ENCODE measurements at places on chromosomes 13 and 19. TPM values are rescaled to one million over a fixed set of nuclear protein-coding genes. Genes with fewer than 3 reads are reported as not detected.

DNA sequence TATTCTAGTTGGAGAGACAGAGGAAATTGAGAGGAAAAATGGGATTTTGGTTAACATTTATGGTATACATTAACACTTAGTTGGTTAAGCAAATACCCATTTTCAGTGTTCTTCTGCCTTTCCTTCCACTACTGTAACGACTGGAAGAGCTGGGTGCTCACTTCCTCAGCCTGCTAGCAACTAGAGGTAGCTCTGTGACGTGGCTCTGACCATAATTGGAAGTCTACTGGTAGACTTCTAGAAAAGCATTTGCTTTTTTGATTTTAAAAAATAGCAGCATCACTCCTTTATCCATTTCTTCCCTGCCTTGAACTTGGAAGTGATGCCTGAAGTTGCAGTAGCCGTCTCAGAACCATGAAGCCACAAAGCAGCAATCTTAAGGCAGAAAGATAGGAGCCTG is 15.9 kb downstream of the NHLRC3 start:
- no peaks in the 10 kb centered on the region for H3K27me3 ChIP-seq
- no peak overlapping the region for H3K4me3 ChIP-seq

GRCh38 chr13:27024776-27025492 is 146.7 kb downstream of the USP12 start:
- no peak overlapping the region for H3K27ac ChIP-seq
- no peak overlapping the region for H3K4me3 ChIP-seq
- no peaks in the 10 kb centered on the region for H3K4me1 ChIP-seq
- no peaks in the 10 kb centered on the region for H3K36me3 ChIP-seq

- no peak overlapping the region for H3K4me3 ChIP-seq
- H3K27ac ChIP-seq: no peak overlapping the region
- no peaks in the 10 kb centered on the region for H3K27me3 ChIP-seq
- H3K36me3 ChIP-seq: no peaks in the 10 kb centered on the region
Observed at GRCh38 chr19:17576758-17577456, 21.5 kb downstream of the COLGALT1 start.

- DNase-seq: no peak
- no peaks in the 10 kb centered on the region for H3K4me1 ChIP-seq
- no peak overlapping the region for H3K4me3 ChIP-seq
Observed at GRCh38 chr19:15457701-15458484, 6.5 kb downstream of the RASAL3 start.

GRCh38 chr19:17479325-17479791 is 9.0 kb downstream of the SLC27A1 start:
- H3K4me1 ChIP-seq: no peaks in the 10 kb centered on the region
- no peaks in the 10 kb centered on the region for H3K27me3 ChIP-seq
- no peak overlapping the region for H3K27ac ChIP-seq
- no peaks in the 10 kb centered on the region for H3K36me3 ChIP-seq

GRCh38 chr13:78105656-78106055 is 187.0 kb upstream of the EDNRB start:
- H3K36me3 ChIP-seq: no peaks in the 10 kb centered on the region
- H3K4me1 ChIP-seq: no peaks in the 10 kb centered on the region
- H3K27me3 ChIP-seq: no peaks in the 10 kb centered on the region
- no peak overlapping the region for H3K4me3 ChIP-seq
- DNase-seq: no peak
- H3K27ac ChIP-seq: no peak overlapping the region

DNA sequence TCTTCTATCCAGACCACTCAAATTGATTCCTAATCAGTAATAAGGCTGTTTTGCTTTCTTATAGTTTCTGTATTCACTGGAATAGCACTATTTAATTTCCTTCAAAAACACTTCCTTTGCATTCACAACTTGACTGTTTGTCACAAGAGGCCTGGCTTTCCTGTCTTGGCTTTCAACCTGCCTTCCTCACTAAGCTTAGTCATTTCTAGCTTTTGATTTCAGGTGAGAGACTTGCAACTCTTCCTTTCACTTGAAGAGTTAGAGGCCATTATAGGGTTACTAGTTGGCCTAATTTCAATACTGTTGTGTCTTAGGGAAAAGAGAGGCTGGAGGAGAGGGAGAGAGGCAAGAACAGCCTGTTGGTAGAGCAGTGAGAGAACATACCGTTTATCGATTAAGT is 47.0 kb downstream of the SACS start:
- no peak for DNase-seq
- H3K4me1 ChIP-seq: no peaks in the 10 kb centered on the region
- no peak overlapping the region for H3K27ac ChIP-seq
- no peak overlapping the region for H3K4me3 ChIP-seq
- no peaks in the 10 kb centered on the region for H3K36me3 ChIP-seq

DNA sequence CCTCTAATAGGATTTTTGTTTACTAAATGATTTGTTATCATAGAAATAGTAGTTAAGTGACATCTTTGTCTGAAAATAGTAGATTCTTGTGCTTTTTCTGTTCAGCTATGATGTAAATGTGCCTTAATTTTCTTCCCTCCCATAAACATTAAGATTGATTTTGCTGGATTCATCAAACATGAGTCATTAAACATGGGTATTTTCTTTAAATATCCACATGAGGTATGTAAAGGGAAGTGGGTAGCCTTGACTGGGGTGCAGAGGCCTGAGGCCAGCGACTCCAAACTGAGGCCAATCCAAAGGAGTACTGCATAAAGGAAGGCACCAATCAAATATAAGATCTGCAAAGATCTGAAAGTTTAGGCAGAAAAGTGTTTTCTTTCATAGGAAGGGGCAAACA is 3.7 kb downstream of the ZNF136 start:
- H3K27ac ChIP-seq: no peak overlapping the region
- no peak overlapping the region for H3K4me3 ChIP-seq
- no peaks in the 10 kb centered on the region for H3K4me1 ChIP-seq
- no peak for DNase-seq

GRCh38 chr13:29496241-29496712 is 99.2 kb downstream of the SLC7A1 start:
- no peaks in the 10 kb centered on the region for H3K27me3 ChIP-seq
- no peak overlapping the region for H3K4me3 ChIP-seq
- H3K4me1 ChIP-seq: no peaks in the 10 kb centered on the region
- DNase-seq: no peak

DNA sequence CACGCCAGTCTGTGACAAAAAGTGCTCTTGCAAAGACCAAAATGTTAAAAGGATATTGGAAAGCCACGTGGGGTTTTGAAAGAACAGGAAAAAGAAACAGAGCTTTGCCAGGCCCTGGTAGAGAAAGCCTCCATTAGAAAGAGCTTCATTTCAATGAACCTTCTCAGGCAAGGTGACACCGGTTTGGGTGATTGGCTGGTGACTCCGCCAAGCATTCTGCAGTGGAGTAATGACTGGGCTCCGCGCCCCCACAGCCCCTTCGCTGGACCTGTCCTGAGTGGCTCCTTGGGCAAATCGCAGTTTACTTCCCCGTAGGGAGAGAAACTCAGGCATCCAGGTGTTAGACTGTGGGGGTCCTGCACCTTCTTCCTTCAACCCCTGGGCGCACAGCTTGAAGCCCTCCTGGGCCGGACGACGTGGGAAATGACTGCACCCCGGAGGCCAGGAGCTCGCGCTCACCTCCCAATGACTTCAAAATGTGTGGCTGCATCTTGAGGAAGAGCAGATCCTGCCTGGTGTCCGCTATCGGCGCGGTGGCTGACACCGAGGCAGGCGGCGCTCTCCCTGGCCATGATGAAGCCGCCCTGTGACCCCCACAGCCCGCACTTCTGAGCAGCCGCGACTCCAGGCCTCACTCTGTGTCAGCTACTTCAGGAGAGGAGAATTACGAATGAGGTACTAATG is 444.6 kb upstream of the SGCG start:
- DNase-seq: no peak
- H3K36me3 ChIP-seq: no peaks in the 10 kb centered on the region
- no peaks in the 10 kb centered on the region for H3K4me1 ChIP-seq
- no peak overlapping the region for H3K27ac ChIP-seq
- no peak overlapping the region for H3K4me3 ChIP-seq

DNA sequence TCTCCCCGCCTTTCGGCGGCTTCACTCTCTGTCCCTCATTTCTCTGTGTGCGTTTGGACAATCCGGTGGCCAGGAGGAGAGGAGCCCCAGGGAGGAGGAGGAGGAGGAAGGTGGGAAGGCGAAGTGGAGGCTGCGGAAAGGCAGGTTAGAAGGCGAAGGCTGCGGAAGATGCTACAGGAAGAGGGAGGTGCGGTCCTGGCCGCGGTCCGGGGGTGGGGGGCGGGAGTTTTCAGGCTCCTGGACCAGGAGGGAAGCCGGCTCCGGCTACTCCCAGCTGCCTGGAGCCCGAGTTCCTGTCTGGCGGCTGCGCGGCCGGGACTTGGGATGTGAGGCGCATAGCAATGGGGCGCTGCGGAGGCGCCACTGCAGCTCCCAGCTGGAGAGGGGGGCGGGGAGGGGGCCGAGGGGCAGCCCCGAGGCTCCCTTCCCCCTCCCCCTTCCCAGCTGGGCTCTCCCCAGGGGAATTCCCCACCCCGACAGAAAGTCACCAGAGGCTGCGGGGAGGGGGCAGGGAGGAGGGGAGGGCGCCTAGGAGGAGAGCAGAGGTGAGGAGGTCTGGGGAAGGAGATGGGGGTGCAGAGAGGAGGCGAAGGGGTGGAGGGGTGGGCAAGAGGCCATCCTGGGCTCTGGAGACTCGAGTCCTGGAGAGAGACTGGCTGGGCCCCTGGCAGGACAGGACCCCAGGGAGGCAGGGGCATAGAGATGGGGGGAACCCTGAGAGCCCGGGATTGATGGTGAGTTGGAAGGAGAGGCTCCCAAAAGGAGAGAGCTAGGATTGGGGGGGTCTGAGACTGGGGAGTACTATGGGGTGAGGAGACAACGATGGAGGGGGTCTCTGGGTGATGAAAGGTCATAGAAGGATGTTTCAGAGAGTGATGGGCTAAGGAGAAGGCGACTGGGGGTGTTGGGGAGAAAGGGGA is 2.0 kb downstream of the LRRC4B start:
- DNase-seq: no peak
- H3K4me3 ChIP-seq: no peak overlapping the region
- H3K36me3 ChIP-seq: no peaks in the 10 kb centered on the region
- H3K27me3 ChIP-seq: peaks cover 9% of the 10 kb centered on the region
- H3K4me1 ChIP-seq: no peaks in the 10 kb centered on the region

DNA sequence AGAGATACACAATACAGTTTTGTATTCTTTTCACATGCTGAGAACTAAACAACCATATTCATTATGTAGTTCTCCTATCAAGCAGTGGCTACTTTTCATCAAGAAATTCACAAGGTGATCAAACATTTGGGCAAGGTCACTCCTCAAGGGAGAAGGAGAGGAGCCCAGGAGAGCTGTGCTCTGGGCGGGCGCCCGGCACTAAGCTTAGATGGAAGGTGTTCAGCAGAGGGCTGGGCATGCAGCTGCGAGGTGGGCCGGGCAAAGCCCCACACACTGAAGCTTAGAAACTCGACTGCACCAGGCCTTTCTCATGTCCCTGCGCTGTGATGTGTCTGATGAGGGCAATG is 30.4 kb upstream of the SPACA7 start:
- H3K4me3 ChIP-seq: no peak overlapping the region
- DNase-seq: no peak
- no peaks in the 10 kb centered on the region for H3K4me1 ChIP-seq

GRCh38 chr13:35977060-35977459 is 154.1 kb downstream of the DCLK1 start:
- H3K4me3 ChIP-seq: no peak overlapping the region
- no peak for DNase-seq
- H3K4me1 ChIP-seq: no peaks in the 10 kb centered on the region

- no peaks in the 10 kb centered on the region for H3K4me1 ChIP-seq
- no peak overlapping the region for H3K4me3 ChIP-seq
- H3K27ac ChIP-seq: no peak overlapping the region
- H3K27me3 ChIP-seq: no peaks in the 10 kb centered on the region
- no peaks in the 10 kb centered on the region for H3K36me3 ChIP-seq
Observed at GRCh38 chr13:57991041-57991440, 359.5 kb downstream of the PCDH17 start.

GRCh38 chr19:3407556-3408516 is 41.5 kb downstream of the NFIC start:
- H3K4me1 ChIP-seq: no peaks in the 10 kb centered on the region
- no peaks in the 10 kb centered on the region for H3K27me3 ChIP-seq
- H3K36me3 ChIP-seq: no peaks in the 10 kb centered on the region
- peak overlapping the region; percentile 44 for H3K27ac ChIP-seq
- H3K4me3 ChIP-seq: no peak overlapping the region

The TMC4 gene
- total RNA-seq: 80.9 TPM

The CEACAM8 gene
- 0.85 TPM for total RNA-seq

The FBN3 gene
- not detected for total RNA-seq

The CEBPA gene
- 67.1 TPM for total RNA-seq

The ADGRE1 gene
- 0.15 TPM for total RNA-seq

The ALKBH6 gene
- total RNA-seq: 17.0 TPM

The SSBP4 gene
- total RNA-seq: 40.1 TPM

The ZNF737 gene
- total RNA-seq: 9.1 TPM

The THSD1 gene
- 0.79 TPM for total RNA-seq

The TTC9B gene
- total RNA-seq: 0.30 TPM

The FIZ1 gene
- total RNA-seq: 12.2 TPM

The RINL gene
- total RNA-seq: 5.1 TPM

The EXOC3L2 gene
- total RNA-seq: 1.4 TPM
